ENCODE measurements at places on chromosomes 16 and 17.

GRCh38 chr16:27517664-27518063, 32.0 kb downstream of the GTF3C1 start:
- no peak for DNase-seq

GRCh38 chr17:1617620-1618174, 10.9 kb downstream of the SLC43A2 start:
- no peak for DNase-seq

- DNase-seq, result no peak
These were observed 75.6 kb downstream of the MGAT5B start for GRCh38 chr17:76943781-76944213.

GRCh38 chr17:2029911-2030778, at the start of gene DPH1:
DPH1 (plus strand) TSS chr17:2030153; CDS start chr17:2030170, 17 bp downstream.
- peak; percentile 62 for DNase-seq

All from NCI-H1048 (cell line).